ENCODE measurements at places on chromosomes 12 and 14.

- DNase-seq, result no peak
These were observed 7.3 kb downstream of the IFI27 start for GRCh38 chr14:94117856-94118255.

- no peak for DNase-seq
These were observed 33.2 kb upstream of the GALNT16 start for GRCh38 chr14:69226736-69227135.

DNA sequence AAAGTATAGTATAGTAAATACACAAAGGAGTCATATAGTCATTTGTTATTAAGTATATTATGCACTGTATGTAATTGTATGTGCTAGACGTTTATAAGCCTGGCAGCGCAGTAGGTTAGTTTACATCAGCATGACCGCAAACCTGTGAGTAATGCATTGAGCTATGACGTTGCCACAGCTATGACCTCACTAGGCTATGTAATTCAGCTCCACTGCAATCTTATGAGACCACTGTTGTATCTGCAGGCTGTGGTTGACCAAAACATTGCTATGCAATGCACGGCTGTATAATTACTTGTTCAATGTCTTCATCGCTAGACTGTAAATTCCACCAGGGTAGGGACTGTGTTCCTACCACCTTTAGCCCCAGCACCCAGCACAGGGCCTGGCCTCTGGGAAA is 53.2 kb upstream of the VASH1 start:
- DNase-seq, result no peak

DNA sequence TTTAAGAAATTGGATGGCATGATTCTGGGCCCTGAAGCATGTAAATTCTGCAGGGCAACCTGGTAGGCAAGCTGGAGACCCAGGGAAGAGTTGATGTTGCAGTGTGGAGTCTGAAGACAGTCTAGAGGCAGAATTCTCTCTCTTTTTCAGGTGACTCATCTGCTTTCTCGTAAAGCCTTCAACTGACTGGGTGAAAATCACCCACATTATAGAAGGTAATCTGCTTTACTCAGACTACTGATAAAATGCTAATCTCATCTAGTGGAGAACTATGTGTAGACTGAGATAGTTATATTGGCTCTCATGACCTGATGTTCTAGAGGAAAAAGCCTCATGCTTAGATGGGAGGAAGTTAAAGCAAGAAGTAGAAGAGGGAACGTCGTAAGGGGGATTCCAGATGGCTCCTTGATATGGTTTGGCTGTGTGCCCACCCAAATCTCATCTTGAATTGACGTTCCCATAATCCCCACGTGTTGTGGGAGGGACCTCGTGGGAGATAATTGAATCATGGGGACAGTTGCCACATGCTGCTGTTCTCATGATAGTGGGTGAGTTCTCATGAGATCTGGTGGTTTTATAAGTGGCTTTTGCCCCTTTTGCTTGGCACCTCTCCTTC is 723.8 kb downstream of the BCL11B start:
- DNase-seq, result no peak

DNA sequence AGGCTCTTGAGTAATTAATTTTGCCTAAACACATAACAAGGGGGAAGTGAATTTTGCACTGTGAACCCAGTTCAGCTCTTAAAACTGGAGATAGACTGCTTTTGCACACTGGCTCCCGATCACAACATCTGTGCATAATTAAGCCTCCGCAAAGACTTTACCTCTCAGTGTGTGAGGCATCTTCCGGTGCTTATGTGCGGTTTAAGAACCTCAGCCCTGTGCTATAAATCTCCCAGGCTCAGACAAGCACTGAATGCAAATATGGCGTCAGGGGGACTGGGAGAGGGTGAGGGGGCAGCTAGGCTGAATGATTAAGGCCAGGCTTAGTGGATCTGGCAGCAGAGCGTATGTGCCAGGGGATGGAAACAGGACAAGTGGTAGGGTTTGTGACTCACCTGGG is 103.3 kb downstream of the ADCK1 start:
- DNase-seq, result no peak

All from stimulated activated CD4-positive, alpha-beta T cell treated with anti-CD3 and anti-CD28 coated beads, Interleukin-1b, Interleukin-23, amount 100 ng/mL, for 24 hours (primary cell).